ENCODE measurements at places on chromosomes 5 and 9.

DNA sequence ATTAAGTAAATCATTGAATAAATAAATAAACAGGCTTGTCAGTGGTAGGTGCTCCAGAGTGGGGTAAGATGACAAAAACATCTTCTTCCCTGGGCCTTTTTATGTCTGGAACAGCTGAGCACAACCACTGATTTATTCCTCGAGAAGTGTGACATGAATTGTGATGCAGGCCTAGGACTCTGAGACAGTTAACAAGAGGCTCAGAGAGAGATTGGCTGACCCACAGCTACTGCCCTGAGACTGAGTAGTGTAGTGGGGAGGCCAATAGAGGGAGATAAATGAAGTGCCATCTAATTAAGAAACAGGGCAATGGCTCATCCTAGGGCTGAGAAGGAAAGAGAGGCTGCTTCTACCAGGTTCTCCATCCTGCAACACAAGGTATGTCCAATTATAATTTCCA lies 369.3 kb upstream of the TRPC7 start:
- no peak for ATAC-seq

GRCh38 chr5:107401470-107402122 lies 269.1 kb downstream of the EFNA5 start:
- ATAC-seq = peak; percentile 36

- ATAC-seq = no peak
Measured at GRCh38 chr9:35771943-35772342, 17.9 kb upstream of the MSMP start.

- peak; percentile 54 for ATAC-seq
Measured at GRCh38 chr9:79581794-79582193, 10.0 kb downstream of the TLE4 start.

GRCh38 chr5:175590471-175590881 lies 67.4 kb upstream of the HRH2 start:
- no peak for ATAC-seq

- no peak for ATAC-seq
Measured at GRCh38 chr5:103374473-103374963, 116.0 kb downstream of the MACIR start.

- no peak for ATAC-seq
Measured at GRCh38 chr9:23160491-23160890, 665.5 kb downstream of the ELAVL2 start.

GRCh38 chr5:956941-957747 lies 51.5 kb upstream of the NKD2 start:
- peak; percentile 71 for ATAC-seq

DNA sequence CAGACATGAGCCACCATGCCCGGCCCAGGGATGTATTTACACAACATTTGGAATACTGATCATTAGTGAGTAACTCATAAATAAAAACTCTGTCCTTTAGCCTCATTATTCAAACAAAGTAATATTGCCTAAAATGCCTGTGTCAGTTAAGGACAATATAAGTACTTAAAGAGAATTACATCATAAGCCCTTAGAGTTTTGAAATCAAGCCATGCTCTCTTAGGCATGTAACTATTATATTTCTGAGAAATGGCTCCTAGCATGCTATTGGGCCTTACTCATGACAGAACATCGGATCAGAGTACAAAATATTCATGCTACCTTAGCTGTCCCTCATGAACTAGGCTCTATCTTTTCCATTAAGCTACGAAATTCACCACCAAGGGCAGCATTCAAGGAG lies 309.3 kb downstream of the CHSY3 start:
- ATAC-seq = no peak

DNA sequence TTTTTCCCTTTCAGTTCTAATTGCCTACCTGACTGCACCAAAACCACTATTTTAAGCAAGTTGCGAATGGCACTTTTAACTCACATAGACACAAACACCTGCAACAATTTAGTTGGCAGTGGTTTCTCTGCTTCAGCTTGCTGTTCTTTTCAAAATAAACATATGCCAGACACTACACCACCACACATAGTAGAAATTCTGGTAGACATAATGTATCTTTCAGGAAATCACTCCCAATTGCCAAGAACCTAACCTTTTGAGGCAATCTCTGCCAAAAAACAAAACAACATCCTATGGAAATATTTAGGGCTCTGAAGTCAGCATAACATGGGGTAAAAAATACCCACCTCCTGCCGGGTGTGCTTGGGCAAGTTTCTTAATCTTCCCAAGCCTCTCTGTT lies 27.7 kb downstream of the GLIS3 start:
- ATAC-seq = no peak

GRCh38 chr5:148585988-148586387 lies 68.3 kb downstream of the HTR4 start:
- no peak for ATAC-seq

DNA sequence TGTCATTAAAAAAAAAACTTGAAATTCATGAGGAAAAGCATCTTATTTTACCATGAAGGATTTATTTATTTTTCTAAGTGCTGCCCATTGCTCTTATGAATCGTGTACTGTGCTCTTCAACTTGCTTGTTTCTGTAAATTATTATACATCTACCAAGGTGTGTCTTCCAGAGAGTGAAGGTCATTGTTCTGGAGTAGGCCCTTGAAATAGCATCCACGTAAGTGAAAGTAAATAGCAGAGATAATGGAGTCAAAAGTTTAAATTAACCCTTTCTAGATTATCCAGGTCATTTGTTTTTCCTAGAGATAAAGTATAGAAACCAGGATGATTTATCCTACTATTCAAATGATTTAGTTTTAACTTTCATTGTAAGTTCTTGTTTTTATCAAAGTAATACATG lies 473.1 kb downstream of the DIRAS2 start:
- ATAC-seq = no peak

DNA sequence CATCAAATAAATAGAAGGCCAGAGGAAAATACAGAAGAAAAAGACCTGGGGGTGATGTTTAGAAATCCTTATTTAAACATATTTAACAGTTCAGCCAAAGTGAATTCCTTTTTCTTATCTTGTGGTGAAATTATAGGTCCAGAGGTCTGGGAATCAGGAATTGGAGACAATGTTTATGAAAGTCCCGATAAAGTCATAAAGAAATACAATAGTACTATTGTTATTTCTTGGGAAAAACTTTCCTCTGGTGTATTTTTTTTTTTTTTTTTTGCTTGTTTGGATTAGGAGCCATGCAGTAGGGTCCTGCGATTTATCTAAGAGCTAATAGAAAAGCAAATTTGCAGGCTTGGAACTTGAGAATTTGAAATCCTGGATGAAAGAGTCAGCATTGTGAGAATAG lies 426 bp downstream of the C7 start:
- ATAC-seq = no peak

- no peak for ATAC-seq
Measured at GRCh38 chr5:74613283-74613682, 27.2 kb downstream of the ENC1 start.

DNA sequence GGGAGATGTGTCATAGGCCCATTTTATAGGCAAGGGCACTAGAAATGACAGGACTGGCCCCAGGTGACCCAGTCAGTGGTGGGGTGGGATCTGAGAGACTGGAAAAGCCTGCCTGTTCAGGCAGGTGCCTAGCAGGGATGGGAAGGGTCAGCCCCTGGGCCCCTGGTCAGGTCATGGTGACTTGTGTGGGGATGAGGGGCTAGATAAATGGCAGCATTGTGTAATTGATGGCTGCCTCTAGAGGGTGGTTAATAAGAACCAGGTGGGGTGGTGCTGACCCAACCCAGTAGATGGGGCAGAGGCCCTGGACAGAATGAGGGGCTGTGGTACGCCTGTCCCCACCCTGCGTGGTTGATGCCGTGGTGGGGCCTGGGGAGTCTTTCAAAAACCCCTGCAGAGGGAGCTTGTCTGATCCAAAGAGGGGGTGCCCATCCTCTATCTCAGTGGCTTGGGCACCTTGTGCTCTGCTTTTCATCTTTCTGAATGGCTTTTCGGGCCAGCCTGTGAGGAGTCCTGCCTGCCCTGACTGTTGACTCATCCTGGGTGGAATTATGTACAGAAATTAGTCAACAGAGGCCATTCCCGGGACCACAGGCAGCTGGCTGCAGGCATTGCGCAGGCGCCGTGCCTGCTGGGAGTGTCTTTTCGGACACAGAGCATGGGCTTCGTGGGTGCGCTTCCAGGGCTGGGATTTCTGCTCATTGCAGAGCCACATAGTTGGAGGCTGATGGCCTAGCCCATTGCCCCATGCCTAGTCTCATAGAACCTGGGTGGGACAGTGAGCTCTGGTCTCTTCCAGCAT lies 93.6 kb upstream of the PITX1 start:
- no peak for ATAC-seq

DNA sequence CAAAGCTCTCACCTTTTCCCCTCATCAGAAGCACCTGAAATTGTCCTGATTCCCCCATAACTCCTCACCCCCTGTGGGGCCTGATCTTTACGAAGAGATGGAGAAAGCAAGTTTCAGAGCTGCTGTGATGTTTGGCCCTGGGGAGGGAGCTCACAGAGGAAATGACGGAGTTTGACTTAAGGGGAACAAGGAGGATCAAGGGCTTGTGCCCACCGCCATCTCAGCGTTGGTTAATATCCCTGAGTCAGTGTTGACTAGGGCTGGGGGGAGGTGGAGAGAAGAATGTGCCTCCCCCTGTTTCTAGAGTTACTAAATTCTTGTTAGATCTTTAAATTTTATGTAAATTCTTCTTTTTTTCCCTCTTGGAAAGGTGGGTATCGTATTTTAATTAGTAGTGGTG lies 27.8 kb downstream of the FGF18 start:
- ATAC-seq = no peak

- no peak for ATAC-seq
Measured at GRCh38 chr9:10366171-10366779, 246.5 kb downstream of the PTPRD start.

DNA sequence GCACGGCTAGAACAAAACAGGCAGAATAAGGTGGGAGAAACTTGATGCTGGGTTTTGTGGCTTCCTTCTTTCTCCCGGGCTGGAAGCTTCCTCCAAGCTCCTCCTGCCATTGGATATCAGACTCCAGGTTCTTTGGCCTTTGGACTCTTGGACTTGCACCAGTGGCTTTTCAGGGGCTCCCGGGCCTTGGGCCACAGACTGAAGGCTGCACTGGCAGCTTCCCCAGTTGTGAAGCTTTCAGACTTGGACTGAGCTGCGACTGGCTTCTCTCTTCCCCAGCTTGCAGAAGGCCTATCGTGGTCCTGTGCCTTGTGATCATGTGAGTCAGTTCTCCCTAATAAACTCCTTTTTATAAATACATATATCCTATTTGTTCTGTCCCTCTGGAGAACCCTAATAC lies 364.4 kb downstream of the DNAH5 start:
- ATAC-seq = no peak

DNA sequence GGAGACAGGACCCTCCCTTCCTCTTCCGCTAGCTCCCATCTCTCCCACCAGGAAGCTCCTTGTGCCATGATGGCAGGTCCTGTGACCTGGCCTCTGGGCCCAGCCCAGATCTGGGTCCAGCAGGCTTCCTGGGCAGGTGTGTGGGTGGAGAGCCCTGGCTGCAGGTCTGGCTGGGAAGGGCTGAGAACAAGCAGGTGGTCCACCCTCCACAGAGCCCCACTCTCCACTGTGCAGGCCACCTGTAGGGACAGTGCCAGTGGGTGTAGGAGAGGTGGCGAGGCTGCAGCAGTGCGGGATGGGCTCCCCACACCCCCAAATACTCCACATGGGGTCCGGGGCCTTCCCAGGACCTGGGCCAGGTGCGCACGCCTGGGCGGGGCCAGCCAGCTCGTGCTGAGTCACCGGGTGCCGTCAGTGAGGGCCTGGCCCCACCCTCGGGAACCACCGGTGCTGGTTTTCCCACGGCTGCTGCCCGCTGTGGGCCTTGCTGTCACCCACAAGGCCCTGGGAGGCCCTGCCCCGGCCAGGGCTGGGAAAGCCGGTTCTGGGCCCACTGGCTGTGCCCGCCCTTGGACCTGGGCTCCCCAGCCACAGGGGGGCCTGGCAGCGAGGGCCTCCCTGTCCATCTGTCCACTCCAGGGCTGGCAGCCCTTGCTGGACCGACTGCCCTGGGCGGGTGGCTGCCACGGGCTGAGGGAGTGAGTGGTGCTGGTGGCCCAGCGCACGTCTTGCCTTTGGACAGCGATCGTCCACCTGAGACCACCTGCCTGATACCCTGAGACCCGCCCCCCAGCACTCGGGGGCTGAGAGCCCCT lies 9.3 kb upstream of the NRARP start:
- peak; percentile 35 for ATAC-seq

DNA sequence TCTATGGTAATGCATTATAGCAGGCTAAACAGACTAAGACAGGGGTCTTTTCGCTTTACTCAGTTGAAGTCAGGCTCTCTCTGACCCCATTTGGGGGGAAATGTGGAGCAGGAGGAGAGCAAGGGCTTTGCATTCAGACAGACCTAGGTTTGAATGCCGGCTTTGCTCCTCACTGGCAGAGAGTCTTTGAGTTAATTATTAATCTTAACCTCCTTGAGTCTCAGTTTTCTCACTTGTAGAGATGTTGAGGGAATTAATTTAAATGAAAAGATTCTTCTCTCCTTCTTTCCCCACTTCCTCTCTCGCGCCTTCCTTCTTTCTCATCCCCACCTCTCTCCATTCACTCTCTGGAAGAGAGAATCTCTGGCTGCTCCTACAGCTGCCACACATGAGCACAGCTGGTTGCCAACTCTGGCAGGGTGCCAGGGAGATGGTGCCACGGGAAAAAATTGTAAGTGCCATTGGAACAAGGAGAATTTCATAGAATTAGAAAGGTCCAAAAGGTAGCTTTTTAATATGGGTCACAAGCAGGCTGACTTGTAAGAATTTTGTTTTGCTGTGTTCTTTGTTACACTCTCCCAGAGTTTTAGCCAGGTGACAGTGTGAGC lies 25.2 kb upstream of the GLRA1 start:
- ATAC-seq = no peak

DNA sequence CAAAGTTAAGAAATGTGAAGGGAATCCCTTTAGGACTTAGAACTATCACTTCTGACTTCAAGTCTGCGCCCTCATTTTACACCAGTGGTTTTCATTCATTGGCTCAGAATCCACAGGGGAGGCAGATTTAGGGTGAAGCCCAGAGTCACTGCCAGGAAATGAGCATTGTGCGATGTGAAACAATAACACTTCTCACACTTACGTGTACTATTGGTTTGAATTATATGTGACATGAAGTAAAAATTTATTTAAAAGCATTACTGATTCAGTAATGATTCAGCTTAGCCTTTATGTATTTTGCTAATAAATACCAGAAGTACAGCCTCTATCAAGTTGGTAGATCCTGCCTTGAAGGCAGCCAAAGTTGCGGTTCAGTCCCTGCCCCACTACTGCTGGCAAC lies 98.6 kb downstream of the PAM start:
- peak; percentile 56 for ATAC-seq

Measured in activated CD4-positive, CD25-positive, alpha-beta regulatory T cell treated with anti-CD3 and anti-CD28 coated beads, Interleukin-2, amount 50 U/mL, for 24 hours (primary cell).